Memory B cell (primary cell): ENCODE measurements at places on chromosomes 5 and 9.
A peak's percentile ranks its signal among the peaks of the same experiment; 100 is the strongest.

DNA sequence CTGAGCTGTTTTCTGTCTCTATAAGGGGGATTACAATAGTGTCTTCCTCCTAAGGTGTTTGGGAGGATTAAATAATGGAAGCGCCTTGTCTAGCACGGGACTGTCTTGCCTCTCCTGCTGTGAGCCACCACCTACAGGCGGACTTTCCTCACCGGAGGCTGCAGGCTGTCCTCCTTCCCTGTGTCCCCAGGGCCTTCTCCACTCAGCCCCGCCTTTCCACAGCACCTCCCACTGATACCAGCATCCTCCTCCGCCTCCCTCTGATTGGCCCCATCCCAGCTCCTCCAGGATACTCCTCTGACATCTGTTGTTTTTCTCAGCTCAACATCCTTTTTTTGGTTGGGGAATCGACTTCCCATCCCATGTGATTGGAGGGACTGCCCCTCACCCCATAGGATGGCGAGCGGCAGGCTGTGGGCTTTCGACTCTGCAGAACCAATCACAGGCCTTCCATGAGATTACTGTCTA lies 851 bp upstream of the ZDHHC12 start:
- peaks cover 25% of the 10 kb centered on the region for H3K4me1 ChIP-seq
- DNase-seq: no peak
- H3K27me3 ChIP-seq: no peaks in the 10 kb centered on the region
- peaks cover 6% of the 10 kb centered on the region for H3K36me3 ChIP-seq
- H3K27ac ChIP-seq: peak overlapping the region; percentile 94

- peak overlapping the region; percentile 90 for H3K4me3 ChIP-seq
- H3K27ac ChIP-seq: peak overlapping the region; percentile 93
- H3K27me3 ChIP-seq: no peaks in the 10 kb centered on the region
- DNase-seq: peak; percentile 14
Measured at GRCh38 chr5:32311404-32312196, 1.1 kb downstream of the MTMR12 start.

GRCh38 chr9:80163889-80164288 lies 592.1 kb downstream of the TLE4 start:
- peak overlapping the region; percentile 58 for H3K27ac ChIP-seq
- peaks cover 18% of the 10 kb centered on the region for H3K4me1 ChIP-seq
- no peaks in the 10 kb centered on the region for H3K27me3 ChIP-seq
- no peak overlapping the region for H3K4me3 ChIP-seq

GRCh38 chr5:96651047-96651446 lies 11.1 kb upstream of the CAST start:
- DNase-seq: no peak
- no peak overlapping the region for H3K4me3 ChIP-seq
- H3K27me3 ChIP-seq: peaks cover 5% of the 10 kb centered on the region
- H3K4me1 ChIP-seq: peaks cover 8% of the 10 kb centered on the region
- H3K36me3 ChIP-seq: no peaks in the 10 kb centered on the region

- H3K4me3 ChIP-seq: no peak overlapping the region
- DNase-seq: no peak
- H3K36me3 ChIP-seq: peaks cover 2% of the 10 kb centered on the region
- H3K4me1 ChIP-seq: peaks cover 5% of the 10 kb centered on the region
- no peak overlapping the region for H3K27ac ChIP-seq
Measured at GRCh38 chr9:99016681-99017387, 73.1 kb downstream of the COL15A1 start.

GRCh38 chr5:138230261-138230660 lies 17.1 kb upstream of the CDC23 start:
- no peaks in the 10 kb centered on the region for H3K4me1 ChIP-seq
- H3K36me3 ChIP-seq: peaks cover 3% of the 10 kb centered on the region
- no peak overlapping the region for H3K4me3 ChIP-seq

- H3K27me3 ChIP-seq: no peaks in the 10 kb centered on the region
- no peak overlapping the region for H3K4me3 ChIP-seq
- no peak for DNase-seq
- H3K4me1 ChIP-seq: no peaks in the 10 kb centered on the region
- H3K36me3 ChIP-seq: no peaks in the 10 kb centered on the region
Measured at GRCh38 chr9:106890608-106891007, 27.6 kb downstream of the ZNF462 start.

DNA sequence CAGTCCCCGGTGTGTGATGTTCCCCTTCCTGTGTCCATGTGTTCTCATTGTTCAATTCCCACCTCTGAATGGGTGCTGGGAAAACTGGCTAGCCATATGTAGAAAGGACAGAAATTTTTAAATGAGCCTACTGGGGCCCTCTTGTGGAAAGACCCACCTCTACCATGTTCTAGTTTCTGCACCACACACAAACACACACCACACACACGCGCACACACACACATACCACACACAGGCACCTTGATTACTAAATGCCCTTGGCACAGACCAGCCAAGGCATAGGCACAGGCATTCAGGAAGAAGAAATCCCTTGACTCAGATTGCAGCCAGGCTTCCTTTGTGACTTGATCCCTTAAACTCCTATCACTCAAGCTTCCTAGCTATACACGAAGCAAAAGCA lies 60.5 kb downstream of the SIL1 start:
- H3K27ac ChIP-seq: no peak overlapping the region
- H3K4me3 ChIP-seq: no peak overlapping the region
- peaks cover 7% of the 10 kb centered on the region for H3K36me3 ChIP-seq
- peaks cover 23% of the 10 kb centered on the region for H3K4me1 ChIP-seq
- DNase-seq: no peak
